ENCODE measurements at places on chromosomes 3 and 15.

DNA sequence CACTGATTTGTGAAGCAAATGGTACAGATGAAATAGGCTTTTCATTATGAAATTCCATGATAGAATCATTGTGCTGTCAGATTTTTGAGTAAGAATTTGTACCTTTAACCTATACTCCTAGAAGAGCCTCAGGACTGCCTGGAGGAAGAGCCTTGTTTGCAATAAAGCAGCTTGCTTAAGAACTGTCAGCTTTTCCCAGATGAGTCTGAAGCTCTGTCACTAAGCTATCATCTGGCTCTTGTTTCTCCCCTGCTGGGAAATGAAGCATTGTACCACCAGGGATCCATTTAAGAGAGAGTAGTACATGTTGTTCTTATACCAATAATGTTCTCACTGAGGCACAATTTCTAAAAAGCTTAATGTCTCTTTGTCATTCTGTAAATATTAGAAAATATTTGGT, 85.1 kb upstream of the FLNB start:
- no peak for DNase-seq
- peaks cover 60% of the 10 kb centered on the region for H3K36me3 ChIP-seq
- H3K27me3 ChIP-seq, result no peaks in the 10 kb centered on the region

GRCh38 chr3:195859061-195859845, 47.5 kb upstream of the MUC4 start:
- H3K27ac ChIP-seq, result no peak overlapping the region
- no peak overlapping the region for H3K4me3 ChIP-seq
- 0 out of 2 replicates have a peak, but pooled peaks cover 5% of the 10 kb centered on the region for H3K4me1 ChIP-seq
- H3K27me3 ChIP-seq, result no peaks in the 10 kb centered on the region
- peak; percentile 64 for DNase-seq

- no peaks in the 10 kb centered on the region for H3K27me3 ChIP-seq
- H3K4me1 ChIP-seq, result no peaks in the 10 kb centered on the region
Measured at GRCh38 chr3:30426293-30426993, 180.0 kb upstream of the TGFBR2 start.

DNA sequence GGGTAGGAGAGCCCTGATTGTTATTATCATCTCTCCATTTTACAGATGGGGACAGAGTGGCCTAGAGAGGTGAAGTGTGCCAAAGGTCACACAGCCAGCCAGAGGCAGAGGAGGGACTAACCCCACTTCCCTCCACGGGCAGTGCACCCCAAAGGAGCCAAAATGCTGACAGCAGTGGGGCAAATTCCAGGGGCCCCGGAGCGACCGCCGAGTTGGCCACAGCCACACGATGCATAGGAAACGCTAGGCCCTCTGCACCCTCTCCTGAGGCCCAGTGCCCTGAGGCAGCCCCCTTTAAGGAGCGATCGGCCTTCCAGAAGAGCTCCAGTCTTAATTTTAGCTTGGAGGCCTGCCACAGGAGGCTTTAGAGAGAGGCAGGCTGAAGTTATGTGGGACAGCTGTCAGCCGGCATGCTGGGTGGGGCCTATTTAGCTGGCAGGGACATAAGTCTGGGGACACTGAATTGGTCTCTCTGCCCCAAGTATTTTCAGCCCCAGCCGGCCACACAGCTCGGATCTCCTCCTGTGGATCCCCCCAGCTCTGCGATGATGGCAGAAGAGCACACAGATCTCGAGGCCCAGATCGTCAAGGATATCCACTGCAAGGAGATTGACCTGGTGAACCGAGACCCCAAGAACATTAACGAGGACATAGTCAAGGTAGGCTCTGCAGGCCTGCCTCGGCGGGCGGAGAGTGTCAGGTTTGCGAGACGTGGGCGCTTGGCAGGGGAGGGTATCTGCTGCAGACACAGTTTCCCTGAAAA, at the start of gene CAV3:
TSS of gene CAV3 (plus strand) at position 471 of the 763 bp plus-strand sequence. CDS start at position 546, 75 bp downstream.
- H3K27me3 ChIP-seq, result peaks cover 3% of the 10 kb centered on the region
- H3K36me3 ChIP-seq, result no peaks in the 10 kb centered on the region
- no peak within 1 kb of the TSS for H3K27ac ChIP-seq
- H3K4me3 ChIP-seq, result no peak within 1 kb of the TSS
- no peaks in the 10 kb centered on the region for H3K4me1 ChIP-seq

- peaks cover 50% of the 10 kb centered on the region for H3K36me3 ChIP-seq
- H3K4me3 ChIP-seq, result no peak overlapping the region
- peaks cover 29% of the 10 kb centered on the region for H3K4me1 ChIP-seq
- H3K27ac ChIP-seq, result no peak overlapping the region
- DNase-seq, result peak; percentile 58
Measured at GRCh38 chr15:23035964-23036566, 3.3 kb downstream of the TUBGCP5 start.

- no peak overlapping the region for H3K27ac ChIP-seq
- no peak for DNase-seq
- H3K27me3 ChIP-seq, result no peaks in the 10 kb centered on the region
Measured at GRCh38 chr3:111728566-111728935, 130.5 kb upstream of the PHLDB2 start.

DNA sequence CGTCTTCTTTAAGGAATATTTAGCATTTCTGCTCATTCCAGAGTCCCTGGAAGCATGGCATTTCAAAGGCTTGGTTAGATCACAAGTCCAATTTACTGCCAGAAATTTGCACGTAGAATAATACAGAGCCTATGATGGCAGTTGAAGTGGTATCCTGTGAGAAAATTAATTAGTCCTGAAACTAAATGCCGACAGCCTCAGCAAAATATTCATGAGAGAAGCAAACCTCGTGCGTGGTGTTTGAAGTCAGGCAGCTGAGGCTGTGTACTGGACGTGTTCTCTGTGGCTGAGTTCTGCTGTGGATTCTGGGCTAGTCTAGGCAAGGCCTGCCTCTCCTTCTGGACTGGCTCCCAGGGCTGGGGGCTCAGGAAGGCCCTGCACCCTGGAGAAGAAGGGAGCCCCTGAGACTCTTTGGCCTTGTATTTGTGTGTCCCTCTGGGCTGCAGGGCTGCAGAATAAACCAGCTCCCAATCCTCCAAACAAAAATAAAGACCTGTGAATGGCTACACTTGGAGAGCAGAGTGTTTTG, 106.6 kb downstream of the APBA2 start:
- no peak overlapping the region for H3K27ac ChIP-seq
- no peaks in the 10 kb centered on the region for H3K4me1 ChIP-seq
- no peak for DNase-seq
- no peak overlapping the region for H3K4me3 ChIP-seq
- H3K36me3 ChIP-seq, result no peaks in the 10 kb centered on the region
- no peaks in the 10 kb centered on the region for H3K27me3 ChIP-seq

DNA sequence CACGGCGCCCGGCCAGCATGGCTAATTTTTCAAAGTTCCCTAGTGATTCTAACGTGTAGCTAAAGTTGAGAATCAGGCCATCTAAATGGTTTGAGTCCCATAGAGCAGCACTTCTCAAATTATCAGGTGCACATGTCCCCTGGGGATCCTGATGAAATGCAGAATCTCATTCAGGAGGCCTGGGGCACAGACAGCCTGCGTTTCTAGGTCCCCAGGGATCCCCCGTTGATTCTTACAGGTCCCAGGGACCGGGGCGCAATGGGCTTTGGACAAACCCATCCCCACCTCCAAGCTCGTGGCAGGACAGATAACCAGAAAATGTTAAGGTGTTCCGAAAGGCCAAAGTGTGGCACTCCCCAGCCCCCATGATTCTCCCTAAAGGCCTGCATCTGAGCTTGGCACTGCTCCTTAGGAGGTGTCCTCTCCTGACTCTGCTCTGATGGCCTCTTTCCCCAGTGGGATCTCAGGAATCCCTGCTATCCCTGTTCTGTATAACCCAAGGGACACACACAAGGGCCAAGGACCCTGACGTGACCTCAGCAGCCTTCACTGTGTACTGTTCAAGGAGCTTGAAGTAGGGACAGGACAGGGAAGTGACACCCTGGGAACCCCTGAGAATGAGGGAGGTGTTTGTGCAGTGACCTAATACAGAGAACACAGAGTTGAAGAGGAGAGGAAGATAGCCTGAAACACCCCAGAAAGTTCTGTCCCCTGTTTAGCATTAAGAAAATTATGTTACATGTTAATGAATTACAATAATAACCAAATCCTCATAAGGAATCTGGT, 8.0 kb downstream of the LRRK1 start:
- no peaks in the 10 kb centered on the region for H3K27me3 ChIP-seq
- H3K36me3 ChIP-seq, result no peaks in the 10 kb centered on the region
- no peak for DNase-seq
- H3K27ac ChIP-seq, result no peak overlapping the region
